Cerebellar nuclear complex (tissue), 1 donor: ENCODE measurements at places on chromosomes 7 and 10.
A peak's percentile ranks its signal among the peaks of the same experiment; 100 is the strongest.

- DNase-seq = no peak
Measured at GRCh38 chr7:30934732-30935568, 23.3 kb downstream of the AQP1 start.

DNA sequence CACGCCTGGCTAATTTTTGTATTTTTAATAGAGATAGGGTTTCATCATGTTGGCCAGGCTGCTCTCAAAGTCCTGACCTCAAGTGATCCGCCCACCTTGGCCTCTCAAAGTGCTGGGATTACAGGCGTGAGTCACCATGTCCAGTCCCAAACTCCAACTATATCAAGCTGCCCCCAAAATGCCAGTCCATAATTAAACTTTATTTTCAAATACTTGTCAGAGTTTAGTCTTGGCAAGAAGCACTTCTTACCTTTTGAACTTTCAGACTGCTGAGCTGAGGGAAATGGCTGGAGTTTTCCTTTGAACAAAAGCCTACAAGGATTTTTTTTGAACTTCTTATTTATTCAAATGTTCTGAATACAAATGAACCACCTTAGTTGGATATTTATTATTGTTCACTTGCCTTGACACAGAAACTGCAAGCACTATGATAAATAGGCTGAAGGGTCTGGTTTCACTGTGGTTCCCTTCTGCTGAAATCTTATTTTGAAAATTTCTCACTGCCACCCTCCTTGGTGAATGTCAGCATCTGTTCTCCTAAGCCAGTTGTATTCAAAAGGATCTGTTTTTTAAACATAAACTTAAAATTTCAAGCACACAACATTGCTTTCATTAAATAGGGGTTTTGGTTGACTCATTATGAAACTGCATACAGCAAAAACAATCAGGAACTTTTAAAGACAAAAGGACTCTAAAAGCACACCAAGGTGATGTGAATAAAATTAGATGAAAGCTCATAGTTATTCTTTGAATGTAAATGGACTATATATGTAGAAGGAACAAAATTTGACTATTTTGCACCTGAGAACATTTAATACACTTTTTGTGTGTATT is 101.7 kb upstream of the SLC26A5 start:
- no peak for DNase-seq

DNA sequence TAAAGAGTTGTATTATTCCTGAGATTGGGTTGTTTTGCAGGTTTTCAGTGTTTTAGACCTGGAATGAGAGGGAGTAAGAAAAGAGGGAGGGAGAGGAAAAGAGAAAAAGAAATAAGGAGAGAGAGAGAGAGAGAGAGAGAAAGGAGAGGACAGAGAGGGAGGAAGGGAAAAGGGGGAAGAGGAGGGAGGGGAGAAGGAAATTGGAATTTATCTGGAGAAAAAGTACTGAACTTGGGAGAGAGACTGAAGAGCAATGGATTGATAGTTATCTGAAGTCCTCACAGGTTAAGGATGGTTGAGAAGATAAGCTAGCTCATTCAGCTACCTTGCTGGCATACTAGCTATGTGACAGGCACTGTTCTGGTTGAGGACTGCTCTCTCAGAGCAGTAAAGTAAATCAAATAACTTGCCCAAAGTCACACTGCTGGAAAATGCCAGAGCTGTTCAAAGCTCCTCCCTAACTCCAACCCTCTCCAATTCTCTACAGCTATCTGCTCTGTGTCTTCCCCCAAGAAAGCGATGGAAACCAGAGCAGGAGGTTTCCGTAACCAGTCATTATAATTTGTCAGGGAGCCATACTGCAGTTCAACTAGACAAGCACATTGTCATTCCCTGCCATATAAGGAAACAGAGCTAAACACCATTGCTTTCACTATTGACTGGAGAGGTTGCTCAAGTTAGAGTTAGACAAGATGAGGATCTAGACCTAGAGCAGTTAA is 10.7 kb downstream of the CALD1 start:
- DNase-seq = no peak

DNA sequence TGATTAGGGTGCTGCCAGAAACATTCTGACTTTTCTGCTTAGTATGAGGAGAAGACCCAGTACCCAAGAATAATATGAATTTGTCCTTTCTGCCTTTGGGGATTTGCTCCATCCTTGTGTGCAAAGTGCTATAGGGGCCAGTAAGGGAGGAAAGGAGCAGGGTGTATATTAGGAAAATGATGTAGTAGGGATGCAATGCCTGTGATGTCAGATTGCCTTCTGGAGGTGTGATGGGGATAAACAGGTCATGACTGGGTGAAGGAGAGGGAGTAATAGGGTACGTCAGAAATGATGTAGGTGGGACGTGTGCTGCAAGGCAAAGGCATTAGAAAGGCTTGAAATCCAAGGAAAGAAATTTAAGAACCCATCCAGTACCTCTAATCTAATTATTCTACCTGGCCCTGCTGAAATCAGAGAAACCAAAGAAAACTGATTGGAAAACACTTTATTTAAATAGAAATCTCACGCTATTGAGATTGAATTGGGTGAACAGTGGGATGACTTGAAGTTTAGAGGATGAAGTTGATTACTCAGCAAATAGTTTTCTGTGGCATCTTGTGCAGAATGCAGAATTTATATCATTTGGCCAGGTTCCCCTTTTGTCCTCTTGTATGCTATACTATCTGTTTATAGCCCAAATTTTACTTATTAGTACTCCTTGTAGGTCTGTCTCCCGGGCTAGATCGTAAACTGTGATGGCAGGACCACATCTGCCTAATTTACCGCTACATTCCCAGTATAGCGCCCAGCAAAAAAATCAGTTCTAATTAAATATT is 503.9 kb downstream of the SUGCT start:
- no peak for DNase-seq

DNA sequence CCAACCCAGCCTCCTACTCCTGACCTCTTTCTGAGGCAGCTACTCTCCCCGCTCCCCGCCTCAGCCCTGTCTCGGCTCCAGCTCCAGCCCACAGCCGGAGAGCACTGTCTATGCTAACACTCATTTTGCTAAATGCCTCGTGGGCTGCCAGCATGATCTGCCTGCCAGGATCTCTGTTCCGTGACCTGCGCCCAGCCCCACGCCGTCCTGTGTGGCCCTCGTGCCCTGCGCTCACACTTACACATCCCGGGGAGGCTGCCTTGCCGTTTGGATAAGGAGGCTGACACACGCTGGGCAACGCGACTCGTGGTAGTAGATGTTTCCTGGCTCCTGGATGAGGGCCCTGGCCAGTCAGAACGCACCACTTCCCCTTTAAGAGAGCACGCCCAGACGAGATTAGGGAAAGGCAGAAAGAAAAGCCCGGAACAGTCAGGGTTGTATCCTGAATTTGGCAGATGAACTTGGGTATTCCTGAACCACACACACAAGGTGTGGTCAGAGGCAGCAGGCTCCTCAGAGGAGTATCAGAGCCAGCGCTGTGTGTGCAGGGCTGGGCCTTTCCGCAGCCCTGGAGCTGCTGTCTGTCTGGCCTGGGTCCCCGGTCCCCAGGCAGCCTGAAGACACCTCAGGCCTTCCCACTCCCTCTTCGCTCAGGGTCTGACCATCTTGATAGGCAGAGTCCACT is 97.7 kb upstream of the EFCAB10 start:
- peak; percentile 77 for DNase-seq

- DNase-seq = no peak
Measured at GRCh38 chr10:45470098-45471012, 96.3 kb downstream of the ALOX5 start.

GRCh38 chr10:3825244-3825643 is 40.2 kb upstream of the KLF6 start:
- no peak for DNase-seq

DNA sequence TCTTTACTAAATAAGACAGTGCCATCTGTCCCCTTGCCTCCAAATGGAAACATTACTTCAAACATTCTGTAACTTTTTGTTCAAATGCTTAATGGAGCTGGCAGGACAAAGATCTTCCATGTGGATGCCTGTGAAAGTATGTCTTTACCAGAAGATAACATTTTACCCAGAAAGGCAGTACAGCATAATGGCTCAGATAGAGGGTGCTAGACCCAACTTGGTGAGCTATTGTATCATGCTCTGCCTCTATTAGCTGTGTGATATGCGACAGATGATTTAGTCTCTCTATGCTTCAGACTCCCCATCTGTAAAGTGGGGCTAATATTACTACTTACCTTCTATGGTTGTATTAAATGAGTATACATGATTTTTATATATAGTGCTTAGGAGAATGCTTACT is 8.8 kb upstream of the SMKR1 start:
- no peak for DNase-seq

- DNase-seq = no peak
Measured at GRCh38 chr7:2759736-2760097, 71.7 kb downstream of the AMZ1 start.

DNA sequence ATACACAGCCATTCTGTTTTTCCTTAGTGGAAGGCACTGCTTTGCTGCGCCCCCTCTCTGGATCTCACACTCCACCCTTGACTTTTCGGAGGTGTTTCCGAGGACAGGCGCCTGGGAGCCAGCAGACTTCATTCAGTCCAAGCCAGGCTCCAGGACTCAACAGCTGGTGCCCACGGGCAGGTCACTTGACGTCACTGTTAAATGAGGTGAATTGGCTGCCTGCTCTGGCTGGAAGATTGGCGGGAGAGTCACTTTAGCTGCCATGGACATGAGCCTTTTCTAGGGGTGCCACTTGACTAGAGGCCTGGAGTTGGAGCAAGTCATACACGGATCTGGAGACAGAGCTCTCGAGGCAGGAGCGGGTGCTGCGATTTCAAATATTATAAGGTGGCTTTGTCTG is 3.2 kb downstream of the HTRA1 start:
- no peak for DNase-seq

- DNase-seq = no peak
Measured at GRCh38 chr7:144997512-144997911, 161.7 kb upstream of the TPK1 start.
